Esophagus squamous epithelium (tissue), 5 donors: ENCODE measurements at places on chromosomes 6 and 20.

- DNase-seq, result no peak
These were observed 15.0 kb downstream of the BPHL start for GRCh38 chr6:3133515-3133914.

DNA sequence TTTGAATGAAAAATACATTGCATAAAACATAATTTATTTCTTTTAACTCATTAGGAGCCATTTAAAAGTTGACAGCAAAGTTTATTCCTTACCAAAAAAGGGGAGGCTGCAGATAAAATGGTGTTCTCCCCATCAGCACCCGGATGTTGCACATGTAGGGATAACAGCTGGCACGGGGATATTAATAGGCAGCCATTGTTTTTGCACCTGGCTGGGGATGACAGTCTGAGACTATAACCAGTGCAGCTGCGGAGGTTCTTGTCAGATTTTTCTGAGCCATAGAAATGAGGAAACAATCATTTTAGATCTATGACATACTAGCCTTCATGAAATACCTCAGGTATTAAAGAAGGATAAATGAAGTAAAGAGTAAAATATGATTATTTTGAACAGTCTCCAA lies 20.1 kb upstream of the HECA start:
- no peak for DNase-seq

DNA sequence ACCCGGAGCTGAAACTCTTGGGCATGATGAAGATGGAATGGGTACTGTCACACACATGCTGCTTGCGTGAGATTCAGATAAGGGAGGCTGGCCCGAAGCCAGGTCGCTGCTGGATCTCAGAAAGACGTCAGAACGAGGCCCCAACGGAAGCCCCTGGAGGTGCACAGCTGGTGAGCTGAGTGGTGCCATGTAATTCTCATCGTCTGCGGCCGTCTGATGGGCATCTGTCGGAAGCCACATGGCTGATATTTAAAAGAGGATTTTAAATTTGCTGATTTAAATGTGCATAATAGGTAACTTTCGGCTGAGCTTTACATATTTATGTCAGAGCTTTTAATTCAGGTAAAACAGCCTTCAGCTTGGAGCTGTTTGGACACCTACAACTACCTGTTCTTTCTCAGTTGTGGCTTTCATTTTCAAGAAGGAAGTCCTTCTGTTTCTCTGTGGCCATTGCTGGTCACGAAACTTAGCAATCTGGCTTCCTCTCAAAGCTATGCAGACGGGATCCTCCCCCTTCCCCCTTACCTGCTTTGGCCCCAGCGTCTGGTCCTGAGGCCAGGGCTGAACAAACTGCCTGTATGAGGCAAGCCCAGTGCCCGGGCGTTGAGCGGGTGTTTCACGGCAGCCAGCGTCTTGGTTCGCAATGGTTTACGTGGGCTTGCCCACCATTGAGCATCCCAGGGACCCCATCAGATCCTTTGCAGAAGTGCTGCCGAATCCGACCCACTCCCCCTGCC lies 9.2 kb downstream of the SLCO4A1 start:
- DNase-seq, result peak; percentile 36

DNA sequence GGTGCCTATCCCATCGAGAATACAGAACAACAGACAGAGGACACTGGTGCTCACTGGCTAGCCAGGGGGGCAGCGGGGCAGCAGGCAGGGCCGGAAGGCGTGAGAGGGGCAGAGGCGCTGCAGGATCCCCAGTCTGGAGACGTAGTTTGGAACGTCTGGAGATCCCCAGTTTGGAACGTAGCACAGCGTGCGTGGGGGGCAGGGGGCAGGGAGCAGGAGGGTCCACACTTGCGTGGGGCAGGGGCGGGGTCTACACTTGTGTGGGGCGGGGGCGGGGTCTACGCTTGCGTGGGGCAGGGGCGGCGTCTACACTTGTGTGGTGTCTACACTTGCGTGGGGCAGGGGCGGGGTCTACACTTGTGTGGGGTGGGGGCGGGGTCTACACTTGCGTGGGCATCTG lies 107.2 kb downstream of the DACT2 start:
- no peak for DNase-seq

DNA sequence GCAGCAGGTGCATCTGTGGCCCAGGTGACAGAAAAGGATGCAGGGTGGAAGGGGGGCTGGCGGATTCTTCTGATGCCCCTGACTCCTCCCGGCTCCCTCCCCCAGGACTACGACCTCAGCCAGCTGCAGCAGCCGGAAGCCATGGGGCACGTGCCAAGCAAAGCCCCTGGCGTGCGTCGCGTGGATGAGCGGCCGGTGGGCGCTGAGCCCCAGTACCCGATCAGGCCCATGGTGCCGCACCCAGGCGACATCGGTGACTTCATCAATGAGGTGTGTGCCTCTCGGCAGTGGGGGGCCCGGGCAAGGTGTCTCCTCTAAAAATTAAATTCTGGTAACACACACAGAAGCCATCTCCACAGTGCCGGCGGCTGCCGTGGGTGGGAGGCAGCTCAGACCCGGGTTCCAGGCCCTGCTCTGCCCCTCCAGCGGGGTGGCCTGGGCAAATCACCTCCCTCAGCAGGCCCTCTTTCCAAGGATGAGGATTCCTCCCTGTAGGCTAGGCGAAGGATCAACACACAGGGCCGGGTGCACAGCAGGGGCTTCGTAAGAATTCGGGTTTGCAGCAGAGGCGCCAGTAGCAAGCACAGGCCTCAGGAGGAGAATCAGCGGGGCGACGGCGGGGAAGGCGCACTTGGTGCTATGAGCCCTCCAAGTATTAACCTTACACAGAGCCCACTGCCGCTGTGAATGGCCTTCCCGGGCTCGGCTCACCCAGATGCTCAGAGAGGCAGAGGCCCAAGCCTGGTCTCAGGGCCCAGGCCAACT lies 131.5 kb downstream of the TAF4 start:
- DNase-seq, result no peak

DNA sequence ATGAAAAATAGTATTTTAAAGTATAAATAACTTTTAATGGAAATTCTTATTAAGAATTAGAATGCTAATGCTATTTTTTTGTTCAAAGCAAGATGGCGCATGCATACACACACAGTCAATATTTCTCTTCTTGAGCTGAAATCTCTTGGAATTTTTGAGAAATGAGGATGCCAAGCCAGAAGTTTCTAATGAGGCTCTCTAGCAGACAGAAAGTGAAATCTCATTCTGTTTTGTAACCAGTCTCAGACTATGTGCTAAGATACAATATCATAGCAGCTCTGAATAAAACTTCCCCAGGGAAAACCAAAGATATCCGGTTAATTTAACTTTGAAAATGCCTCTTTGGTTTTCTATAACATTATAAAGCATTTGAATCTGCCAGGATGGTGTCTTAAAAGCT lies 97.2 kb upstream of the HDAC2 start:
- DNase-seq, result no peak

GRCh38 chr6:156687789-156688619 lies 89.2 kb upstream of the ARID1B start:
- no peak for DNase-seq

DNA sequence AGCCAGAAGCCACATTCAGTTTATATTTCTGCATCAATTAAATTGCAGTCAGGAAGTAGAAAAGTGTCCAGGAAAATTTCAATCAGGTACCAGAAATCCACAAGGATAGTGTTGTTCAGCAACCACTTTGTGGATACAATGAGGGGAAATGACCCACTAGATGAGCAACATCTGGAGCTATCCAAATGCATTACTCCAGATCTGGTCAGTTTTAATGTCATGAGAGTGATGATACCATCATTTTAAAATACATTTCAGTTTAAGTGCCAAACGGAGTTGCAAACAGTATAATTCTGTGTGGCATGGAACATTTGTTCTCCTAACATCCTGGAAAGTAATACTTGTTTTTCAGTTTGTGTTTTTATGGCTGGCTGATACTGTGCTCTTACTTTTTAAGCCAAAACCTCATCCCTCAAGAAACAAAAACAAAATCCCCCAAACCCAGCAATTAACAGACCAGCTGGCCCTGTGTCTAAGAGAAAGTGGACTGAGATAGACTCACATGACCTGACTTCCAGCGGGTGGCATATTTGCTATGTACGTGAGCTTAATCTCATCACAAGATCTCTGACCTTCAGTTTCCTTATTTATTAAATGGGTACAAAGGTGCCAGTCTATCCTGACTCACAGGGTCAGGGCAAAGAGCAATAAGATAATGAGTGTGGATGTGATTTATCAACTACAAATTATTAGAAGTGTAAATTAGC lies 58.8 kb upstream of the CNKSR3 start:
- DNase-seq, result no peak

DNA sequence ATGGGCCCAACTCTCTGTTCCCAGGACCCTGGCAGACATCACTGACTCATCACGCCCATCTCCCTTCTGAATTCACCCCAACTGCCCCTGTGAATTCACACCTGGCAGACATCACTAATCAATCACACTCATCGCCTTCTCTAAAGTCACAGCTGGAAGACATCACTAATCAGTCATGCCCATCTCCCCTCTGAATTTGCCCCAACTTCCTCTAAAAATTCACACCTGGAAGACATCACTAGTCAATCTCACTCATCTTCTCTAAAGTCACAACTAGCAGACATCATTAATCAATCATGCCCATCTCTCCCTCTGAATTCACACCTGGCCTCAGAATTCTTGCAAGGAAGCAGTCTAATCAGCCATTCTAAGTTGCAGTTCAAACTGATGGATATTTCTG lies 111.1 kb downstream of the FOXA2 start:
- no peak for DNase-seq

GRCh38 chr6:37169496-37170272 lies at the start of gene PIM1:
Gene PIM1 (plus strand): TSS chr6:37170152. CDS start chr6:37170576, 424 bp downstream.
- peak; percentile 95 for DNase-seq

DNA sequence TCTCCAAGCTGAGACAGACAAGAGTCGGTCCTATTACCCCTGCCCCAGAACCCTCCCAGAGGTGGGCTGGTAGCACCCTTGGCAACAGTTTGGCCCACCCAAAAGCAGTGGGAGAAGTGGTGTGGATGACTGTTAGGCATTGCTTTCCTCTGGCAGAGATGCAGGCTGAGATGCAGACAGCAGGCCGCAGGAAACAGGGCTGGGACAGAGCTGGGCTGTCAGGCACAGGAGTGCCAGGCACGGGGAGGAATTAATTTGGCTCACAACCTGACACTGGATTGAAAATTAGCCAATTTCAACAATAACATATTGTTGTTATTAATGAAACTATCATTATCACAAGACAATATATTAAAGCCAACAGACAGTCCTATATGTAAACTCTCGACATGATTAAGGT lies 15.7 kb upstream of the SIRT5 start:
- no peak for DNase-seq

DNA sequence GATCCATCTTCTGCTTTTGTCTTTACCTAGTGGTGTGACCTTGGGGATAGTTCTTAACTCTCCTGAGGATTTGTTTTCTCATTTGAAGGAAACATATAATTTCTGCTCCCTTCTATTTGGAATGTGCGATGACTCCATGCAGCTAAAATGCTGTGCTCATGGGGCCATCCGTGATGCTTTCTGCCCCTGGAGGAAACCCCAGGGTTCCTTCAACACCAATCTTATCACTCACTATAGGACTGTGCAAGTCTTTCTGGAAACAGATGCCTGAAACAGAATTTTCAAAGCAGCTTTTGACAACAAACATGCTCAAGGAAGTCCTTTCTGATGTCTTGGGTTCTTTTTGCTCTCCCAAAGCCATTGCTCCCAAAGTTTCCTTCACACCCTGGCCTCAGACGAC lies 128.8 kb upstream of the GGTLC1 start:
- DNase-seq, result no peak

DNA sequence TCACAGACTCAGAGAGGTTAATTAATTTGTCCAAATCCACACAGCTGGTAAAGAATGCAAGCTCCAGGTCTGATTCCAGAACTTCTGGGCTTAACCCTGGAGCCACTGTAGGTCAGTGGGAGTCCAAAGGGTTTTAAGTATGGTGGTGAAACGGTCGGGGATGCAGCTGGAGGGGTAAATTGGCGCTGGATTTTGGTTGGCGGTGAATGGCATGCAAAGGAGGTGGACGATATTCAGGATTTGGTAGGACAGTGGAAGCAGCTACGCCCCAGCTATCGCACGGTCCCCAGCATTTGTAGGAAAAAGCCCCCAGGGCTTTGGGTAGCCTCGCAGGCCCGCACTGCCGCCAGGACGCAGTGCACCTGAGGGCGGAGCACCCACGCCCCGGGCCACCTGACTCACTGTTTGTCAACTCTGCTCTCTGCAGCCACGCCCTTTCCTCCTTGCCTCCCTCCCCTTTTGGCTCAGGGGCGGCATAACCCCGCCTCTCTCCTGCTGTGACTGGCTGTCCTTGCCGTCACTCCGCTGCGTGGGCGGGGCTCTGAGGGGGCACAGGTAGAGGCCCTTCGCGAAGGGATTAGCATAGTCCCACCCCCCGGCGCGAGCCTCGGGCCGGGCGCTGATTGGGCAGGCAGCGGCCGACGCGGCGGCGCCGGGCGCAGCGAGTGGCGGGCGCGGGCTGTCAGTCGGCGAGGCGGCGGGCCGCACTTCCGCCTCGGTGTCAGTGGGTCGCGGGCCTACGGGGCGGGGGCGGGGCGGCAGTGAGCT lies at the start of gene OSBPL2:
TSS of gene OSBPL2 (plus strand) at position 721 of the 768 bp plus-strand sequence. CDS start 17,664 bp downstream, outside the sequence.
- DNase-seq, result peak; percentile 96
